ENCODE measurements at places on chromosomes 7 and 10.

GRCh38 chr7:7662527-7662926 lies 22.0 kb downstream of the UMAD1 start:
- no peak for DNase-seq

- no peak for DNase-seq
Observed at GRCh38 chr7:67311901-67312300, 315.3 kb downstream of the TYW1 start.

- peak; percentile 74 for DNase-seq
Observed at GRCh38 chr10:28663576-28664368, 13.5 kb upstream of the BAMBI start.

GRCh38 chr10:30940256-30940655 lies 91.4 kb downstream of the ZNF438 start:
- DNase-seq: no peak

DNA sequence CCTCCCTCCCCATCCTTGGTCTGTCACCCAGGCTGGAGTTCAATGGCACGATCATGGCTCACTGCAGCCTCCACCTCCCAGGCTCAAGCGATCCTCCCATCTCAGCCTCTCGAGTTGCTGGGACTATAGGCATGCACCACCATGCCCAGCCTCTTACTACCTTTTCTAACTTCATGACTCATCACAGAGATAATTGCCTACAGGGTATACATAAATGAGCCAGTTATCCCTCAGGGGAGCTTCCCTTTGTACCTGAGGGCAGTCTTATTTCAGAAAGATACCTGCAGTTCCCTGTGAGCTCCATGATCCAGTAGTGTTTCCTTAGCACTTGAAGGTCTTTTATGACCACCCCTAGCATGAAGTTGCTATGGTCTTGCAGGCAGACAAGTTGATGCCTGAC lies 94.2 kb upstream of the DNAJC1 start:
- no peak for DNase-seq

DNA sequence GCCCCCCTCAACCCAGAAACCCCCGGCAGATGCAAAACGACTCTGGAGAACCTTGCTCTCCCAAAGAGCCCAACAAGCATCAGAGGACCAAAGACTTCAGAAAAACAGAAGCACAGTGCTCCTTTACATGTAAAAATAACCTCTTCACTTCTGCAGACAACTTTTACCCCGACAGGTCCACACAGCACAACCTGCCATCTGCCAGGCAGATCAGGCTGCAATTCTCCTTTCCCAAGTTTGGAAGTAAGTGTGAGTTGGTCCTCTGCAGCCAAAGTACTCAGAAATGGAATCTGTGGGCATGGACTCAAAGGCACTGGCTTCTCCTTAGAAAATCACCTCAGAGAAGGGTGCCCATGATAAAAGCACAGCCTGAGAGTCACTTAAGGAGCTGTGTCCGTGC lies 26.0 kb downstream of the DOCK4 start:
- no peak for DNase-seq

GRCh38 chr7:119288416-119288815 lies 984.6 kb upstream of the KCND2 start:
- no peak for DNase-seq

DNA sequence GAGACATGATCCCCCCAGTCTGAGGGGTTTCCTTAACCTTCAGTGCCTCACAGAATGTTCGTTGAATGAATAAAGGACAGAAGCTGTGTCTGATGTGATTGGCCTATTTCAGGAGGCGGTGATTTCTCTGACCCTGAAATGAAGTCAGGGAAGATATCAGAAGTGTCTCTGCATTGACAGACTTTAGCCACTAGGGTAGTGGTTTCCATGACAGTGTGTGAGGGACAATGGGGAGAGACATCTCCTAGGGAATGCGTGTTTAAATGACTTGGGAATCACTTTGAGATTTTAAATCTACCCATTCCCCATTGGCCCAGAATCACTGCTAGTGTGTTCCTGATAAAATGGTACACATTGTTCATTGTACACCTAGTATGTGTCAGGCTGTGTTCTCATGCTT lies 132.0 kb downstream of the CFAP58 start:
- DNase-seq: no peak

- no peak for DNase-seq
Observed at GRCh38 chr10:103757531-103758293, 97.7 kb downstream of the SH3PXD2A start.

GRCh38 chr7:147047696-147048095 lies 931.1 kb downstream of the CNTNAP2 start:
- DNase-seq: no peak

DNA sequence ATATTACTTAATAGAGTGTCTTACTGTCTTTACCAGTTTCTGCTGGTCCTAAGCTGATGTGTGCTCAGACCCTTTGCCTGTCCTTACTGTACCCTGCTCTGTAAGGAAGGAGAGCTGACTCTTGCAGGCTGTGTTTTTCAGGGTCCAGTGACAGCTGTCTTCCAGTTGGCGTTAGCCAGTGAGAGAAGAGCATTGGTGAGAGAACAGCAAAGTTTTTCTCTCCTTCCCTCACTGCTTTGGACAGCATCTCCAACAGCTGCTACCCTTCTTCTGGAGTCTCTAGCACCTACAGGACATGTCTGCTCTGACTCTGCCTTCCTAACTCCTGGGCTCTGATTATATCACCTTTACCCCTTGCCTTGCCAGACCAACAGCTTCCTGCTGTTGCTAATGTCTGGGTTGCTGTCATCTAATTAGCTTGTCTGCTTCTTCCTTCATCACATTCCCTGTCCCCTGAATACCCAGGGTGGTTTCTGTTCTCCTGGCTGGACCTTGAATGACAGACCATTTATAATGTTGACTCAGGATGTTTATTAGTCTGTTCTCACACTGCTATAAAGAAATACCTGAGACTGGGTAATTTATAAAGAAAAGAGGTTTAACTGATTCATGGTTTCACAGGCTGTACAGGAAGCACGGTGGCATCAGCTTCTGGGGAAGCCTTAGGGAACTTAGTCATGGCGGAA lies 23.5 kb upstream of the PANK1 start:
- DNase-seq: no peak

- no peak for DNase-seq
Observed at GRCh38 chr10:88293073-88293472, 290.0 kb downstream of the RNLS start.
